ENCODE measurements at places on chromosomes 6 and 20. TPM values are rescaled to one million over a fixed set of nuclear protein-coding genes. Genes with fewer than 3 reads are reported as not detected.

BAG2 gene
- polyA plus RNA-seq, result 43.4 TPM

GRCh38 chr6:33252759-33253158 is 18.9 kb downstream of the VPS52 start:
- no peak for DNase-seq

DNA sequence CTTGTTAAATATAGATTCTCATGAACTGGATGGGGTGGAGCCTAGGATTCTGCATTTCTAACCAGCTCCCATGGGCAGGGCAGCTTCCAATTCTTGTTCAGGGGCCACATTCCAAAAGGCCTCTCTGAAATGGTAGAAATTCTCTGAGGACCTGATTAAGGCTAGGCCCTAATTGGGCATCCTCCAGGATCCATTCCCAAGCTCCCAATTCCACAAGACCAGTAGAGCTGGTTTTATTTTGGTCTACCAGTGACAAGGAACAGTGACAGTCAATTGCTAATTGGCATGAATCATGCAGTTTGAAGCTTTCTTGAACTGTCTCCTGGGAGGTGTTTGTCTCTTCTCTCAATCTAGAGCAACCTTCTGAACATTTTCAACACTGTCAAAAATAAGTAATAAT is 3.0 kb downstream of the THBD start:
- DNase-seq, result no peak

DNA sequence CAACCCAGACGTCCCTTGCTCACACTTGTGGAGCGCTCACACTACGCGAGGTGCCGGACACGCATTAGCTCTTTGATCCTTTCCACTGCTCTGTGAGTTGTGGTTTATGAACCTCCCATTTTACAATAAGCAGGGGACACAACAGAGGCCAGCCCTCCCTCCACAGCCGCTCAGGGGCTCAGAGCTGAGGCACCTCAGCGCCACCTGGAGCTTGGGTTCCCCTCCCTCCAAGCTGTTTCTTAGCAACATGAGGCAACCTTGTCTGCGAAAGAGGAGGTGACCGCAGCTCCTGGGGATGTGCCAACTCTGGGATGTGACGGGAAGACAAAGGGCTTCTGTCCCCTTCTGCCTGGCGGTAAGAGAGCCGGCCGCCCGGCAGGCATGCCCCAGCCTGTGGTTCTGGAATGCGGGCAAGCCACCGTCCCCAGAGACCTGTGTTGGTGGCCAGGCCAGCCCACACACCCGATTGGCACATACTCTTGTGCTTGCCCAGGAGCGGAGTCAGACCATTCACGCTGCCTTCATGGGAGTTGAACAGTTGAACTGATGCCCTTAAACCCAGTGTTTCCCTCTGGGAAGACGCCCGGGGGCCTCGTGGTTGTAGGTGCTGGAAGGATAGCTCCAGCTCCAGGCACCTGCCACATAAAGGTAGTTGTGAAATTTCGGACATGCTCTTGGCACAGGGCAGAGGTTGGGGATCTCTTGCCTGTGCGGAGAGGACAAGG is 44.5 kb downstream of the RBM38 start:
- no peak for DNase-seq

GRCh38 chr20:61538183-61538942 is 286.3 kb downstream of the CDH4 start:
- no peak for DNase-seq

DNA sequence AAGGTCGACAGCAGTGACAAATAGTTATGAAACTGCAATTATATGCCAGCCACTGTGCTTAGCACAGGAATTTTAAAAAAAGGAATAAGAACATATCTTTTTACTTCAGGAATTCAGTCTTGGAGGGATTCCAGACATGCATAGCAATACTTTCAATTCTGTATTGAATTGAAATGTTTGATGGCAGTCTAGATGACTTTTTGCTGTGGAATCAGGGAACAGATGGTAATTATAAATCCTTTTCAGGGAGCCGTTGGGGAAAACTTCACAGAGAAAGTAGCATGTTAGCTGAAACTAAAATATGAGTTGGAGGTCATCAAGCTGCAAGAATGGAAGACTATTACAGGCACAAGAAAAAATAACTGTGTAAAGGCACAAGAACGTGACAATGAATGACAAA is 74.8 kb downstream of the IMPG1 start:
- DNase-seq, result no peak

GRCh38 chr6:90753820-90754643 is 167.2 kb upstream of the MAP3K7 start:
- no peak for DNase-seq

CYP21A2 gene
- polyA plus RNA-seq, result 0.05 TPM

GRCh38 chr20:60993433-60994044 is 258.5 kb upstream of the CDH4 start:
- DNase-seq, result no peak

DNA sequence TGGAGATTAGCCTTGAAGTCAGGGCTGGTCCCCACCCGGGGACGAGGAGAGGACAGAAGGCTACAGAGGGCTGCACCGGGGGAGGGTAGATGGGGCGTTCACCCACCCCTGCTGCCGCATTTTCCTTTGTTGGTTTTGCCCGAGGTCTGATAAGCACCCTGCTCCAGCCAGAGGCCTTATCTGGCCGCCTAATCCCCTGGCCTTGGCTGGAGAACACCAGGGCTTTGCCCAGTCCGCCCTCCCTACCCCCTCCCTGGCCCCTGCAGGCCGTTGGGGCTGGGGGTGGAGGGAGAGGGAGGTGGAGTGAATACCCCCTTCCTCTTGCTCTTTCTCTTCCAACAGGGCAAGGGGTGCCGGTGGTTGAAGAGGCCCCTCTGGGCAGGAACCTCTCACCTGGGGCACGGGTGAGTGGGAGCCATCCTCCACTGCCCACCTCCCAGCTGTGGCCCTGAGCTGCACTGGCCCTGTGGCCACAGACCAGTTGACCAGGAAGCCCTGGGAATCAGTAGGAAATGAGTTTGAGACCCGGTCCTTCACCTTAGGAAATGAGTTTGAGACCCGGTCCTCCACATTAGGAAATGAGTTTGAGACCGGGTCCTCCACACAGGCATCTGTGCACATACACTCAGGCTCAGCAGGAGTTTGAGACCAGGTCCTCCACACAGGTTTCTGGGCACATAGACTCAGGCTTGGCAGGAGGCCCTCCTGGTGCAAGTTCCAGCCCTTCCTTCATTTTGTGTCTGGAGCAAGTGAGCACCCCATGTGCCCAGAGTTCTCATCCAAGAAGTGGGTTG is 12.0 kb upstream of the GATA5 start:
- no peak for DNase-seq

DNA sequence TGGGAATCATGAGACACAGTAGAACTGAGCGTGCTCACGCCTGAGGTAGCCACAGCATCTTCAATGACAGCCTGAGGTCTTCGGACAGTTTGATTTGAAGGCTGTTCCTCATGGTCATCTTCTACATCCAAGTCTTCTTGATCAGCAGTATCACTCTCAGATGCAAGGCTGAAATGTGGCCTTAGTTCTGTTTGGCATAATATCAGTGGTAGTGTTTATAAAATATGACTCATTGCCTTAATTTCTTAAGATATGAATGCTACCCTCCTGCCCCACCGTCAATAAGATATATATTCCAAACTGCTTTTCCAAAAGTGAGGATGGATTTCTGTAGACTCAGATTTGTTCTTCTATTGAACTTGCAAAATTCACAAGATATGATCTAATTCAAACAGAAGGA is 17.5 kb upstream of the MAP7 start:
- DNase-seq, result no peak

DNA sequence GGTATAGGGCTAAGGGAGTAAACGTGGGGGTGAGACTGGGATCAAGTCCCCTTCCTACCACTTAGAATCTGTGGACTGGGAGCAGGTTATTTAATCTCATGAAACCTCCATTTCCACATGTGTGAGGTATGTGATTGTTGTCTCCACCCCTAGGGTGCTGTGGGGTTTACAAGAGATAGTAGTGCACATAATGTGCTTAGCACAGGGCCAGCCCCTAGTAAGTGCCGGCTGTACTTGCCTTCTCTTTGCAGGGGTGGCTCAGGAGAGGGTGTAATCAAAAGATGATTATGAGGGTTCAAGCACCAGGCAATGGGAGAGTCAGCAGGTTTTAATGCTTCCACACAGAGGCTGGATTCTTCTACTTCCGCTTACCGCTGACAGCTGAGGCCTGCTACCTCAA is 6.9 kb downstream of the NT5E start:
- DNase-seq, result no peak

- peak; percentile 93 for DNase-seq
Observed at GRCh38 chr6:32969685-32970412, 1.5 kb downstream of the BRD2 start.

ANGPT4 gene
- polyA plus RNA-seq, result not detected

EFCAB8 gene
- polyA plus RNA-seq, result not detected

- no peak for DNase-seq
Observed at GRCh38 chr20:19528286-19529030, 229.6 kb upstream of the RIN2 start.

DNA sequence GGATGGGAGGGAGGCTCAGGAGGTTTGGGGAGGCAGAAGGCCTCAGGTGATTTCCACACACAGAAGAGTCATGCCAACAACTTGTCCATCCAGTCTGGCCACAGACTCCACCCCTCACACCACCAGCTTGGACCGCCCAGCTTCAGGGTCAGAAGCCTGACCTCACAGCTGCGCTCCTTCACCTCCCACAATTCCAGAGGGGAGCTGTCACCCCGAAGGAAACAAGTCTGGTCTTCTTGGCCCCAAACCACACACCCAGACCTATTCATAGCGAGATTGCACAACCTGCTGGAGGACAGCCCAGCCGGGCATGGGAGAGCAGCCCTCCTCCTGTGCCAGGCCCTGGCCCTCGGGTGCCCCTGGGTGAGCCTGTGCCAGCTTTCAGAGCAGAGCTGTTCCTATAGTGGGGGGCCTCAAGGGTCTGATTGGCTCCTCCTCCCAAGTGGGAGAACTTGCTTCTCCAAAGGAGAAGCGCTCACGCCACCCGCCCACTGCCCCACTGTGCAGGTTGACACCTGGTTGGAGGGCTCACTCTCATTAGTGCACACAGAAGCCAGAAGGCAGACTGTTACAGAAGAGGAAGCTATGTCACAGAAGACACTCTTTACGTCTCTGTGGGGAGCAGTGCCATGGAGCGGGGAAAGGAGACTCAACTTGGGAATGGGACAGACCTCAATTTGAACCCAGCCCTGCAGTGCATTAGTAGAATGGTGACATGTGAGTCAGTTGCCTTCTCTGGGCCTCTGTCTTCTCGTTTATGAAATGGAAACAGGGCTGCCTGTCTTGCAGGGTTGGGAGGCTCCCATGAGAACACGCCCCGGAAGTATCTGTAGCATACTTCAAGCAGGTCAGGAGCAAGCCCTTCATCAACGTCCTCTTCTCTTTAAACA is 128.8 kb downstream of the FOXO3 start:
- peak; percentile 89 for DNase-seq

DNA sequence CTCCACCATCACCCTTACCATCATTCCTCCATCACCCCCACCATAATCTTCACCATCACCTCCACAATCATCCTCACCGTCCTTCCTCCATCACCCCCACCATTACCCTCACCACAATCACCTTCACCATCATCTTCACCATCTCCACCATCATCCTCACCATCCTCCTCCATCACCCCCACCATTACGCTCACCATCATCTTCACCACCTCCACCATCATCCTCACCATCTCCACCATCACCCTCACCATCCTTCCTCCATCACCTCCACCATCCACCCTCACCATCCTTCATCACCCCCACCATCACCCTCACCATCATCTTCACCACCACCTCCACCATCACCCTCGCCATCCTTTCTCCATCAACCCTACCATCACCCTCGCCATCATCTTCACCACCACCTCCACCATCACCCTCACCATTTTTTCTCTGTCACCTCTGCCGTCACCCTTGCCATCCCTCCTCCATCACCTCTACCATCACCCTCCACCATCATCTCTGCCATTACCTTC is 33.1 kb upstream of the MPC1 start:
- DNase-seq, result no peak

DNA sequence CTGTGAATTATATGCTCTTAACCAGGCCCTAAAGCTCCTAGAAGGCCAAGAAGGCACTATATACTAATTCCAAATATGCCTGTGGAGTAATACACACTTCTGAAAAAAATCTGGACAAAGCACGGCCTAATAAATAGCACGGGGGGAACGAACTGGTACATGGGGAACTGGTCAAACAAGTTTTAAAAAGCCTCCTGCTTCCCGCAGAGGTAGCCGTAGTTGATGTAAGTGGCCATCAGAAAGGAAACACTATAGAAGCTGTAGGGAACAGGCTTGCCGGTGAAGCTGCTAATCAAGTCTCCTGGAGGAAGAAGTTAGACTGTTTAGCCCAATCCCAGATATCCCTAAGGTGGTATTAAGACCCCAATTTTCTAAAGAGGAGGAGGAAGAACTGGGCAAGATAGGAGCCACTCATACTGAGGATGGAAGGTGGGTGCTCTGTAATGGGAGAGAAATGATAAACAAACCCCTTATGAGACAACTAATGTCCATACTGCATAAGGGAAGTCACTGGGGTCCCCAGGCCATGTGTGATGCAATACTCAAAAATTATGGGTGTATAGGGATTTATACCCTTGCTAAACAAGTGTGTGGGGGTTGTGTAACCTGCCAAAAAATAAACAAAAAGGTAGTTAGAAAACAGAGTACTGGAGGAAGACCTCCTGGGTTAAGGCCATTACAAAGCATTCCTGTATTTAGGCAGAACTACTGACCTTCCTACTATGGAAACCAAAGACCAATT is 27.1 kb upstream of the ZNF318 start:
- no peak for DNase-seq

- DNase-seq, result no peak
Observed at GRCh38 chr6:16733085-16733484, 28.2 kb downstream of the ATXN1 start.

- no peak for DNase-seq
Observed at GRCh38 chr6:31879901-31880300, 1.1 kb upstream of the SLC44A4 start.

ADGB gene
- not detected for polyA plus RNA-seq

DNA sequence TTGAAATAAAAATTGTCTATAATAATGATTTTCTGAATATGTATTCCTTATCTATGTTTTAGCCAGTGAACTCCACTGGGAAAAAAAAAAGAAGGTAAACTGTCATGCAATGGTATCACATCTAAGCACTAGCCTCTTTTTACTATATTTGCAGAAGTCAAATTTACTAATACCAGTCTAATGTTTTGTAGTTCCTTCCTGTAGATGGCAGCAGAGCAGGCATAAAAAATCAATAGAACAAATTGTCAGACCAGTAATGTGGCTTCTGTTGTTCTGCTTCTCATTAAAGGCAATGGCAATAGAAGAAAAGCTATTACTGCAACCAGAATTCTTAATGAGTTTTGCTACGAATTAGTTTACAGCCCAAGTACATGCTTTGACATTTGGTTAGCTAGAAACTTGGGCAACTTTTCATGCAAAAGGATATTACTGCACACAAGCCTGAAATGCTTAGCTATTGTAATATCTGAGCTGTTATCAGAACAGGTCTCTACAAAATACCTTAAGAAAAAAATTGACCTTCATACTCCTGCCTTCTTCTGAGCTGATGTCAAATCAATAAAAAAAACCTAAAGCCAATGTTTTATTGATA is 476.9 kb downstream of the KHDRBS2 start:
- no peak for DNase-seq

NNAT gene
- 59.6 TPM for polyA plus RNA-seq

GRCh38 chr6:110547266-110547964 is 71.0 kb upstream of the SLC22A16 start:
- no peak for DNase-seq

- no peak for DNase-seq
Observed at GRCh38 chr6:97666889-97667288, 383.9 kb upstream of the MMS22L start.

GRCh38 chr6:14305624-14306023 is 188.1 kb downstream of the CD83 start:
- no peak for DNase-seq

PPP1R14C gene
- not detected for polyA plus RNA-seq
